ENCODE measurements at places on chromosomes 7 and 10. TPM values are rescaled to one million over a fixed set of nuclear protein-coding genes. Genes with fewer than 3 reads are reported as not detected.

Gene CACNA2D1
- 69.7 TPM for total RNA-seq

Gene ABCB1
- not detected for total RNA-seq

Gene LBX1
- total RNA-seq = under 0.01 TPM

Gene GNGT1
- not detected for total RNA-seq

Gene MOGAT3
- not detected for total RNA-seq

Gene WDFY4
- total RNA-seq = not detected

Gene BMS1
- 12.8 TPM for total RNA-seq

Gene HTR5A
- total RNA-seq = not detected

Gene PRR15
- 21.1 TPM for total RNA-seq

Gene EBF3
- total RNA-seq = 38.5 TPM

Gene MINDY4
- 7.9 TPM for total RNA-seq

Gene GSTK1
- total RNA-seq = 126 TPM

Gene C10orf53
- not detected for total RNA-seq

Gene TBX20
- total RNA-seq = 49.5 TPM

Gene CPA2
- not detected for total RNA-seq

Gene ASZ1
- not detected for total RNA-seq

Gene CEP55
- 9.0 TPM for total RNA-seq

Gene MYH16
- total RNA-seq = not detected

Gene SFRP5
- 0.90 TPM for total RNA-seq

Gene PYROXD2
- total RNA-seq = 9.7 TPM

Gene PLPP4
- total RNA-seq = not detected

Gene TMEM139
- not detected for total RNA-seq

Gene PDE6C
- not detected for total RNA-seq

Gene GRM3
- not detected for total RNA-seq

Gene POT1
- 18.6 TPM for total RNA-seq

Gene SFXN4
- 14.6 TPM for total RNA-seq

Gene C7orf57
- total RNA-seq = not detected

Gene SMURF1
- total RNA-seq = 15.5 TPM

Gene ATG9B
- total RNA-seq = 0.16 TPM

Gene PRPF18
- 15.7 TPM for total RNA-seq

Gene FAM185A
- total RNA-seq = 3.1 TPM

Gene PPP1R17
- total RNA-seq = not detected

Gene CPN1
- total RNA-seq = not detected

Gene GPC2
- not detected for total RNA-seq

Gene WASHC2C
- total RNA-seq = 25.1 TPM

Gene HHEX
- total RNA-seq = 3.1 TPM

Gene TYSND1
- 19.9 TPM for total RNA-seq

Gene BNIP3
- 400 TPM for total RNA-seq

Gene TMEM176A
- not detected for total RNA-seq

Gene TRIL
- 0.72 TPM for total RNA-seq

Gene NEUROD6
- not detected for total RNA-seq

Gene OIT3
- total RNA-seq = under 0.01 TPM

Gene MGAM2
- not detected for total RNA-seq

Gene PRKCQ
- total RNA-seq = 0.32 TPM

Gene SFTPA1
- not detected for total RNA-seq

Gene TMEM270
- total RNA-seq = not detected

Data from cardiac atrium fibroblast (primary cell).